Dermis microvascular lymphatic vessel endothelial cell (primary cell): ENCODE measurements at places on chromosomes 12 and 14. TPM values are rescaled to one million over a fixed set of nuclear protein-coding genes. Genes with fewer than 3 reads are reported as not detected.

Gene KRT72
- total RNA-seq, result not detected in 2 replicates

Gene CD163L1
- total RNA-seq, result 16.0 and 23.6 TPM in 2 replicates

Gene DACT1
- total RNA-seq, result 0.13 TPM in 2 replicates

Gene ATP2B1
- 14.5 and 21.7 TPM in 2 replicates for total RNA-seq

Gene TSHR
- total RNA-seq, result not detected in 2 replicates

Gene CCNT1
- total RNA-seq, result 17.7 and 21.0 TPM in 2 replicates

Gene PXN
- 49.3 and 73.2 TPM in 2 replicates for total RNA-seq

Gene MON2
- 15.9 and 23.3 TPM in 2 replicates for total RNA-seq

Gene GPR84
- not detected in 2 replicates for total RNA-seq

Gene CACNA1C
- 0.38 and 0.51 TPM in 2 replicates for total RNA-seq

Gene COX6A1
- total RNA-seq, result 417 and 434 TPM in 2 replicates

Gene CELA1
- total RNA-seq, result not detected in 2 replicates

Gene CCDC177
- total RNA-seq, result not detected in 2 replicates

Gene IKZF4
- total RNA-seq, result 0.13 and 0.38 TPM in 2 replicates

Gene PTPN21
- 3.1 and 6.4 TPM in 2 replicates for total RNA-seq

Gene ASPG
- total RNA-seq, result not detected in 2 replicates

Gene LTB4R2
- 2.1 and 3.2 TPM in 2 replicates for total RNA-seq

Gene KRT77
- not detected in 2 replicates for total RNA-seq

Gene EFS
- total RNA-seq, result not detected in 2 replicates

Gene RNU4-1
- under 0.01 TPM in 2 replicates for total RNA-seq
